ENCODE measurements at places on chromosomes 1 and 21.

- DNase-seq, result no peak
Measured at GRCh38 chr1:171279678-171280077, 31.4 kb downstream of the FMO1 start.

DNA sequence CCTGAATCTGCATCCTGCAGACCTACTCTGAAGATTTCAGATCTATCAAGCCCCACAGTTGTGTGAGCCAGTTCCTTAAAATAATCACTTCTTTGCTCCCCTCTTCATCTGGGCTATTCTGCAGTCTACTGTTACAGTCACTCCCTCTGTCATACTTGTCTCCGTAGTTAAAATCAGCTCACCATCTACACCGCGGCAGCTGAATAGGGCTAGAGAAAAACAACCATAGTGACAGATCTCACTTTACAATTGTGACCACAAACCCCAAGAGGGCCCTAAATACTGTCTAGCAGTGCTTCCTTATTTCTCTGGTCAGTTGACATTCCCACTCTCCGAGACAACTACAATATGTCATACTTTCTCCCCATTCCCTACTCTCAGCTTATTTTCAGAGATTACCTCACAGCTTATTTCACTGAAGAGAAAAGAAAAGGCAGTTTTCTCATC lies 12.9 kb downstream of the DESI2 start:
- DNase-seq, result no peak

DNA sequence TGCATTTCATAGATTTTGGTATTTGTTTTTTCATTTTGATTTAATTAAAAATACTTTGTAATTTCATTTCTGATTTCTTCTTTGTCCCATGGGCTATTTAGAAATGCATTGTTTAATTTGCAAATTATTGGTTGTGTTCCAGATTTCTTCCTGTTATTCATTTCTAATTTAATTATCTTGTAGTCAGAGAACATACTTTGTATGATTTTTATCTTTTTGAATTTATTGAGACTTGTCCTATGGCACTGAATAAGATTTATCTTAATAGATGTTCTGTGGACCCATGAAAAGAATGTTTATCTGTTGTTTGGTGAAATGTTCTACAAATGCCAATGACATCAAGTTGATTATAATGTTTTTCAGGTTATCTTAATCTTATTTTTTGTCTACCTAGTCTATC lies 16.1 kb upstream of the TRABD2B start:
- DNase-seq, result no peak

- no peak for DNase-seq
Measured at GRCh38 chr1:208235356-208235981, 8.7 kb downstream of the PLXNA2 start.

GRCh38 chr1:2530513-2531361 lies 674 bp upstream of the HES5 start:
- no peak for DNase-seq

DNA sequence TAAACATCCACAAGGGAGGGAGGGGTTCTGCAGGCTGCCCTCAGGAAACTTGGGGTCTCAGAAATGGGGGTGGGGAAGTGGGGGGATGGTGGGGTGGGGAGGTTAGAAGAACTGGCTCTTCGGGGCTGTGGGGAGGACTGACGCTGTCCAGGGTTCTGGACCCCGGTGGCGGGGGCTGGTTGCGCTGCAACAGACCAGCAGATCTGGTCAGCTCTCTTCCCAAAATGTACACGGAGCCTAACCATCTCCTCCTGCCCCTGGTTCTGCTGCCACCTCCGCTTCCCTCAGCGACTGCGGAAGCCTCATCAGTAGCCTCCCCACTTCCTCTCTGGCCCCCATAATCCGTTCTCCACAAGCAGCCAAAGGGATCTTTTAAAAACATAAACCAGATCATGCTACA lies 29.3 kb upstream of the C1QA start:
- no peak for DNase-seq

DNA sequence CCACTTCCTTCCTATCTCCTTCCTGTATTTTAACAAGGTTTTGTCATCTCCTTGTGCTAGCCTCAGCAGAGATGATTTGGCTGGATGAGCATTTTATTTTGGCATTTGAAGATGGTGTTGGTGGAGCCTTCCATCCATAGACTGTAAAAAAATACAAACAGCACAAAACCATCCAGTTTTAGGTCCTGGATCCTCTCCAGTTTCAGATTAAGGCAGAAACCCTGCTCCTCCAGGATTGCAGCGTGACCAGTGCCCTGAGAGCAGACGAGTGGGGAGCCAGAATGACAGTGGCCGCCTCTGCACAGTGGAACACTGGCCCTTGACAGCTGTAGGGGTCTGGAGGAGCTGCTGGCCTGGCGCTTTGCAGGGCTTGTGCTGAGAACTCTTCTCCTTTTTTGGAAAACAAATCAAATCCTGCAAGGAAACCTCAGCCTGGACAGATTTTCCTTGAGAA lies 72.2 kb upstream of the GADD45A start:
- DNase-seq, result peak; percentile 49

DNA sequence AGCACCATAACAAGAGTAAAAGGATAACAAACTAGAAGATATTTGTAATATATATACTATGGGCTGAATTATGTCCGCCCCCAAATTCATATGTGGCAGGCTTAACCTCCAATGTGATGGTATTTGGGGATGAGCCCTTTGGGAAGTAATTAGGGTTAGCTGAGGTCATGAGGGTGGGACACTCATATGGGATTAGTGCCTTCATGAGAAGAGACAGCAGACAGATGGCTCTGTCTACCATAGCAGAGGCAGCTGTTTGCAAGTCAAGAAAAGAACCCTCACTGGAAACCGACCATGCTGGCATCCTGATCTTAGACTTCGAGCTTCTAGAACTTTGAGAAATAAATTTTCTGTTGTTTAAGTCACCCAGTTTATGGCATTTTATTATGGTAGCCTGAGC lies 303.6 kb downstream of the LMO4 start:
- no peak for DNase-seq

- DNase-seq, result no peak
Measured at GRCh38 chr1:108597041-108597440, 37.1 kb downstream of the EEIG2 start.

DNA sequence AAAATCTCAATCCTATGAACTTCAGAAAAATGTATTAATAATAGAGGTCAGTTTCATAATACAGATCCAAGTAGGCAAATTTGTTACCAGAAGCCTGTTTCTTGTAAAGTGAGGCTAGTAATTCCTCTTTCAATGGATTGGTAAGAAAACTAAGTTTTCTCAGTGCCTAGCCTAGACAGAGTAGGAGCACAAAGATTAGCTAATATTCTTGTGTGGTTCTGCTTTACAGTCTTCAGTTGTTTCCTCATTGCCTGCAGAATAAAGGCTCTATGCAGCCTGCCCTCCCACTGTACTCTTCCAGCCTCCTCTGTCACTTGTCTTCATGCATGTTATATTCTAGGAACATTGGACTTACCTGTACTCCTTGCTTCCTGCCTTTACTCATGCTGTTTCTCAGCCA lies 2.4 kb upstream of the PPP1R15B start:
- DNase-seq, result no peak

DNA sequence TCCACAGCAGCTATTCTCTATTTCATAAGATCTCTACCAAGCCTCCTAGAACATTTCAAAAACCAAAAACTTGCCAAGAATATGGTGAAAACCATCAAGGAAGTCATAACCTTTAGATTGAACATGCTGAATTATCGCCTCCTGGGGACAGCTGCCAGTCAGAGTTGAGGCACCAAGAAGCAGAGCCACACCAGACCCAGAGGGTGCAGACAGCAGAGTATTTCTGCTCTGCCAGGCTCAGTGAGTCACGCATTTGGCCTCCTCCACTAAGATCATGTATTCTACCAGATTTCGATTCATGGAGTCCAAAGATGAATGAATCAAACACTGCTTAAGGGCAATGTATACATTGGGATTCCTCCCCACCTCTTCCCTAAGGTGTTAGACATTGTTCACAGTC lies 2.1 kb downstream of the F3 start:
- DNase-seq, result no peak

DNA sequence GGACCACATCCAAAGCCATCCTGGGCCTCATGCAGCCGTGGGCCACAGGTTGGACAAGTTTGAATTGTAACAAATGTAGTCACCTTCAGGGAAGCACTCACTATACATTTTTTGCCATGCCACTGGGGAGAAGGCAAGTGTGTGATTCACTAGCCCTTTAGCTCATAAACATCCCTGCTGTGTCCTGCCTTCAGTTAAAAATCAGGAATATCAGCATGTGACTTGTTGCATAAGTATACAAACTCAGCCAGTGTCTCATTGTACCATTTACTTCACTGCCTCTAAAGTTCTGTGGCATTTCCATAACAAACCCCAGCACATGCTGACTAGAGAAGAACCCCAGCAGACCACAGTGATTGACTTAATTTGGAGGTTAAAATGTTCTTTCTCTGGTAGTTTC lies 142.0 kb upstream of the C1orf105 start:
- no peak for DNase-seq

GRCh38 chr1:40315795-40316594 lies 1.1 kb downstream of the COL9A2 start:
- peak; percentile 64 for DNase-seq

DNA sequence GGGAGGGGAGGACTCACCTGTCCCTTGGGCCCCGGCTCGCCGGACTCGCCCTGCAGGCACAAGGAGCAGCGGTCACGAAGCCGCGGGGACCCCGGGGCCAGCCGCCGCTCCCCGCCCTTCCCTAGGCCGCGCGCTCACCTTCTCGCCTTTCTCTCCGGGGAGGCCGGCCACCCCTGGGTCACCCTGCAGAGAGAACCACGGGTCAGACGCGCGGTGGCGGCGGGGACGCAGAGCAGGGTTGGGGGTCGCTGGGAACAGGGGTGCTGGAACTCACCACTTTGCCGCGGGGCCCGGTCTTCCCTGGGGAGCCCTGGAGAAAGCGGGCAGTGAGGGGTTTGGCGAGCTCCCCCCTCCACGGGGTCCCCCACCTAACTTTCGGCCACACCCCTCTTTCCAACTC lies 13.3 kb downstream of the COL9A2 start:
- DNase-seq, result no peak

DNA sequence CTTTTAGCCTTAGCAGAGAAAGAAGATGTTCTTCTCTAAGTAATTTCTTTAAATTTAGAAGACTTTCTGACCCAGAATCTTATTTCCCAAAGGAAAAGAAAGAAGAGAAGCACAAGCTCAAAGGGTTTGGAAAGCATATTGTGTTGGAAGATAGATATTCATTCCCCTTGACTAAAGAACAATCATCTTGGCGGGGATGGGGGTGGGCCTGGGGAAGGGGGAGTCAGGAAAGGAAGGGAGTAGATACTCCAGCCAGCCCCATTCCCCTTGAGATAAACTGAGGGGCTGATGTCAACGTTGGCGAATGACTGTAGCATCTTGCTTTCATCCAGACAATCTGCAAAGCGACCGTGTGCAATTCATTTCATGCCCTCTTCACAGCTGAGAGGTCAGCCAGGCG lies 66.5 kb upstream of the SIPA1L2 start:
- DNase-seq, result no peak

DNA sequence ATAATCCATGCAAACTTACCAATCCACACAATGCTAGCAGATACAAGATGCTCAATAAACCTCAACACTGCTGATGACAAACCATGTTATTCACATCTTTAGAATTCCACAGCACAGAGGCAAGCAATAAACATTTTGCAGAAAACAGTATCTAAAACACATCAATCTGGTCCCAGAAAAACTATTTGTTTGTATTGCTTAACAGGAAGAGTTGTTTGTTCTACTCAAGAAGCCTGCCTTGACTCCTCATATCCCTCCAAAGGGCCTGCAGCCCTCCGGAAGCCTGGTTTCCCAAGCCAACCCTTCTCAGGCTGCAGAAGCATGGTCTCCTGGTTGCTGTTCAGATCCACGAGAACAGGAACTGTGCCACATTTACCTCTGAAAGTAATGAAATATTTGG lies 139.7 kb downstream of the RERE start:
- no peak for DNase-seq

- no peak for DNase-seq
Measured at GRCh38 chr1:3924825-3925220, 24.8 kb upstream of the C1orf174 start.

GRCh38 chr1:41648230-41648629 lies 163.7 kb upstream of the EDN2 start:
- no peak for DNase-seq

GRCh38 chr21:26055841-26056264 lies 114.7 kb downstream of the APP start:
- DNase-seq, result no peak

- no peak for DNase-seq
Measured at GRCh38 chr1:107933736-107934135, 31.2 kb downstream of the VAV3 start.

- peak; percentile 68 for DNase-seq
Measured at GRCh38 chr1:228989992-228990827, 254.9 kb downstream of the RHOU start.

GRCh38 chr1:119329541-119330461 lies 38.8 kb upstream of the HAO2 start:
- DNase-seq, result no peak

GRCh38 chr1:161820914-161821313 lies 54.8 kb downstream of the ATF6 start:
- DNase-seq, result no peak

- DNase-seq, result no peak
Measured at GRCh38 chr1:197920414-197921117, 3.4 kb downstream of the LHX9 start.

GRCh38 chr1:36400514-36400824 lies 2.8 kb upstream of the LSM10 start:
- DNase-seq, result no peak

DNA sequence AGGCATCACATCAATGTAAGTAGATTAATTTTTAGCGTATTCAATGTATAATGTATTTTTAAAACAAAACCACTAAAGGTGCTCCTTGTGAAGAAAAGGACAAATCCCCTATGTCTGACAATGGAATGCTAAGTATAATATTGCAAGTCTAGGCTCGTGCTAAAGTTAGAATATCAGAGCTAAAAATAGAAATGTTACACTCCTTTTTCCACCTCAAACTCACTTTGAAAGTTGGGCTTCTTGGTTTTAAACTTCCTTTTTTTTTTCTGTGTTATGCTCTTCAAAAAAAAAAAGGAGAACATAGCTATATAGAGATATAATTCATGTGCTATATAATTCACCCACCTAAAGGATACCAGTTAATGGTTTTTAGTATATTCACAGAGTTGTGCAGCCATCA lies 3.6 kb upstream of the SERBP1 start:
- DNase-seq, result no peak

- no peak for DNase-seq
Measured at GRCh38 chr1:233843525-233844204, 60.8 kb upstream of the SLC35F3 start.

GRCh38 chr1:167893798-167894197 lies 20.1 kb downstream of the ADCY10 start:
- DNase-seq, result no peak

DNA sequence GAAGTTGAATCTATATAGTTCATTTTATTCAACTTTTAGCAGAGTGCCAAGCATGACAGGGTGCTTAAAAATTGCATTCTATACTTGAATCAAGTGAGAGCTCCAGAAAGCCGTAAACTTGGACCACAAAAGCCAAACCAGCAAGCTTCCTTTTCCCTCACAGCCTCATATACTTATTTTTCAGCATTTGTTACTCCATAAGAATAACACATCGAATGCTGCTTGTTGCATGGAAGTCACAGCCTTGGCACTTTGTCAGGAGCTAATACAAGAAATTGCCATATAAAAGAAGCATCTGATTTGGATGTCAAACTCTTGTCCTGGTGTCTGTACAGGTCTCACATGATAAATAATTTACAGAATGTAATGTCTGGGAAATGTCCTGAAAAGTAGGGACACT lies 87.4 kb downstream of the PLXNA2 start:
- no peak for DNase-seq
